ENCODE measurements at places on chromosomes 1 and 21. TPM values are rescaled to one million over a fixed set of nuclear protein-coding genes. Genes with fewer than 3 reads are reported as not detected.
A peak's percentile ranks its signal among the peaks of the same experiment; 100 is the strongest.

DNA sequence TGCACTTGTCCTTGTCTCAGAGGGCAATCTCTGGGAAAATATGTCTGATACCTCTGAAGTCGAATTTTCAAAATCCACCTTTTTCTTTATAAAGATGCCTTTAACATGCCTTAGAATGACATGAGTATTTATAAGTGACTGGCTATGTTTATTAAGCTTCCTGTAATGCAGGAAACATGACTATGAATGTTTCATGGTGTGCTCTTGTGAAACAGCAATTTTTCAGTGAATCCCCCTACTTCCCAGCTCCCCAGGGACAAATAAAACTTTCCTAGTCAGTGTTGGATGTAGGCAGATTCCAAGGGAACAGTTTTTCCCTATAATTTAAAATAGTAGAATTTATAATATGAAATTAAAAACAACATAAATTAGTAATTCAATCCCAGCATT lies 437.0 kb downstream of the LMO4 start:
- peaks cover 26% of the 10 kb centered on the region for H3K4me1 ChIP-seq
- no peak for DNase-seq
- H3K27ac ChIP-seq, result no peak overlapping the region
- H3K36me3 ChIP-seq, result no peaks in the 10 kb centered on the region
- no peak overlapping the region for H3K4me3 ChIP-seq
- H3K27me3 ChIP-seq, result no peaks in the 10 kb centered on the region

DNA sequence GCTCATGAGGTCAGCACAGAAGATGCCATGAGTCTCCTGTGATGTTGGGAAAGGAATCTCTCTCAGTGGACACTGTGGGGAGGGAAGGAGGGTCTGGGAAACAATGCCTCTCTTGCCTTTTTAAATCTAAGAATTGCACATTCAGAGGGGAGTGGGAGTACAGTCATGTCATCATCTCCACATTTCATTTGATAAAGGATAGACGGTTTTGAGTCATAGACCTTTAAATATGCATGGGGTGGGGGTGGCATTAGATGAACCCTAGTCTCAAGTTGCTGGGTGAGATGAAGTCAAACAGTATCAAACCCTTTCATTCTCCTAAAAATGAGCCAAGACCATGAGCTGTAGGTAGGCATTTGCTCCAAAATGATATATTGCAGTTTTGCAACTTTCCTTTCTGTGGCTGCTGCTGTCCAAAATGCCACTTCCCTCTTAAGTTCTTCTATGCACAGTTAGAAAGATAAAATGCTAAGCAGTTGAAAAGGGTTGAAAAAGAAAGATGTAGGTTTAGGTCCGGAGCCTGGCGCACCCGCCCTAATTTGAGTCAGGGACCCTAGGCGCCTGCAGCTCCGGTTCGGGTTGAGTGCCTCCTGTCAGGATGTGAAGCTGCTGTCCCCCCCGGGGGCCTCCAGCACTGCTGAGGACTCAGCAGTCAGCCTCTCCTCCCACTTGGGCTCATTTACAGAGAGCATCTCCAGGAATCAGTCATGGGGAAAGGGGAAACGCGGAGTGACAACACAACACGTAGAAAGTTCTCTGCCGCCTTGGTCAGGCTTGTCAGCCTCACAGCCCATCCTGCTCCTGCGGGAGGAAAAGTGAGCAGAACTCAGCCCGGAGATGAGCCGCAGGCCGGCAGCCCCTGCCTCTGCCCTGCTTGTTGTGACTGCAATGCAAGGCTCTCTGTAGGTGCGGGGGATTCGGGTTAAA lies 479.3 kb upstream of the RUNX1 start:
- H3K4me1 ChIP-seq, result peaks cover 64% of the 10 kb centered on the region
- peak; percentile 26 for DNase-seq
- peak overlapping the region; percentile 84 for H3K4me3 ChIP-seq
- no peaks in the 10 kb centered on the region for H3K36me3 ChIP-seq
- peak overlapping the region; percentile 93 for H3K27ac ChIP-seq

Gene KMO
- not detected for total RNA-seq

GRCh38 chr1:45412899-45413298 lies 72.7 kb upstream of the MUTYH start:
- peaks cover 7% of the 10 kb centered on the region for H3K4me1 ChIP-seq
- H3K27ac ChIP-seq, result no peak overlapping the region
- H3K36me3 ChIP-seq, result no peaks in the 10 kb centered on the region
- no peak for DNase-seq

GRCh38 chr1:26826261-26827105 lies at the start of gene ZDHHC18:
Gene ZDHHC18, plus strand, starts transcription at chr1:26826688. Its CDS starts 117 bp downstream, at chr1:26826805.
- H3K4me1 ChIP-seq, result peaks cover 63% of the 10 kb centered on the region
- DNase-seq, result peak; percentile 74
- peak within 1 kb of the TSS; percentile 98 for H3K4me3 ChIP-seq
- H3K36me3 ChIP-seq, result peaks cover 25% of the 10 kb centered on the region
- peak within 1 kb of the TSS; percentile 97 for H3K27ac ChIP-seq
- H3K27me3 ChIP-seq, result no peaks in the 10 kb centered on the region

DNA sequence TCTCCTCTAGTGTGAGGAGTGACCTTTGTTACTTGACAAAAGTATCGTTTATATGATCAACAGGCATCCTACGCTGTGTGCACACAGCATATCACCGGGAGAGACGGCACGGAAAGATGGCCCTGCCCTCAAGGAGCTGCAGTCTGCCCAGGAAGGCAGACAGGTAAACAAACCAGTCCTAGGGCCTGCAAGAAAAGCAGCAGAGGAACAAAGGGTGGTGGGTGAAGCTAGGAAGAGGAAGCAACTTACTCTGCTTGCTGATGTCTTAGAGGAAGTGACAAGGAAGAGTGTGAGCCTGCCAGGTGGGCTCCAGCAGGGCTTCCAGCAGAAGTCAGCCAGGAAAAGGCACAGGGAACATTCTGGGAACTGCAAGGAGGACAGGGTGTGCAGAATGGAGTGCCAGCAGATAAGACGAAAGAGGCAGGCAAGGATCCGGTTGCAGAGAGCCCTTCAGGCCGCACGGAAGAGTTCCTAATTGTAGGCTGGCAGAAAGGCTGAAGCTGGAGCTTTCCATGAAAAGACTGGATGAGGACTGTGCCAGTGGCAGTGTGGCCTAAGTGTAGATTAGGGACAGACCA lies 106.7 kb downstream of the SLC45A1 start:
- peak; percentile 6 for DNase-seq
- no peaks in the 10 kb centered on the region for H3K27me3 ChIP-seq
- peak overlapping the region; percentile 91 for H3K4me3 ChIP-seq
- peak overlapping the region; percentile 92 for H3K27ac ChIP-seq

Gene YBX1
- 774 TPM for total RNA-seq

Gene HES2
- 0.29 TPM for total RNA-seq

- H3K27ac ChIP-seq, result no peak overlapping the region
- no peaks in the 10 kb centered on the region for H3K27me3 ChIP-seq
- no peaks in the 10 kb centered on the region for H3K36me3 ChIP-seq
- no peak overlapping the region for H3K4me3 ChIP-seq
- no peak for DNase-seq
Observed at GRCh38 chr21:30240661-30241060, 24.8 kb upstream of the CLDN8 start.

DNA sequence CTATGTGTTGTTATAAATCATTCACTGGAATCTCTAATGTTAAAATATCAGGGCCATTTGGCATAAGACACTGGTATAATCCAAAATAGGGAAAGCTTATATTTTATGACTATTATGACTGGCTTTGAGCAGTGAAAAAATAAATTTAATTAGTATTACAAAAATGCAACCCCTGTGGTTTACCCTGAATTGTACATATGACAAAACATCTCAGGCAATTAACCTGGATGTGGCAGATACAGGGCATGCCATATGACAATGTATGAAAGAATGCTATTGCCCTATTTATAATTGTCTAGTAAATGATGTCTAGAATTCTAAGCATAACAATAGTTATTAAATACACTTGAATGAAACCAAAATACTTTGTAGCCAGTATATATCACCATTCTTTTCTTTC lies 532.5 kb upstream of the ADGRL4 start:
- no peak overlapping the region for H3K4me3 ChIP-seq
- no peak overlapping the region for H3K27ac ChIP-seq
- no peak for DNase-seq
- H3K36me3 ChIP-seq, result no peaks in the 10 kb centered on the region

DNA sequence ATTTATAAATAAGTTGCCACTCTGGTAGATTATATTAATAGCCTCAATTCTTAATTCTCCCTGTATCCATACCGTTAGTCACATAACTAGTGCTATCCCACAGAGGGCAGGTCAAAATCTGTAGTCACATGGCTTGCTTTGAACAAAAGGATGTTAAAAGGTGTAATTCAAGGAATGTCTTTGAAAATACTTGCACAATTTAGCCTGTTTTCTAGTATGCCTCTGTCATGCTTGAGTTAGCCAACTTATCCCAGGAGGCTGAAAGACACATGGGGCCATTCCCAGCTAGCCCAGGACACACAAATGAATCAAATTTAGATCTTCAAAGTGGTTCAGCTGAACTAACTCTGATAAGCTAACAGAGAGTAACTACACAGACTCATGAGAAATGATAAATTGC lies 758.5 kb upstream of the NEGR1 start:
- DNase-seq, result no peak
- H3K4me1 ChIP-seq, result no peaks in the 10 kb centered on the region
- H3K36me3 ChIP-seq, result no peaks in the 10 kb centered on the region
- H3K4me3 ChIP-seq, result no peak overlapping the region
- H3K27ac ChIP-seq, result no peak overlapping the region

Gene IGFN1
- not detected for total RNA-seq

Gene LCE6A
- total RNA-seq, result not detected

DNA sequence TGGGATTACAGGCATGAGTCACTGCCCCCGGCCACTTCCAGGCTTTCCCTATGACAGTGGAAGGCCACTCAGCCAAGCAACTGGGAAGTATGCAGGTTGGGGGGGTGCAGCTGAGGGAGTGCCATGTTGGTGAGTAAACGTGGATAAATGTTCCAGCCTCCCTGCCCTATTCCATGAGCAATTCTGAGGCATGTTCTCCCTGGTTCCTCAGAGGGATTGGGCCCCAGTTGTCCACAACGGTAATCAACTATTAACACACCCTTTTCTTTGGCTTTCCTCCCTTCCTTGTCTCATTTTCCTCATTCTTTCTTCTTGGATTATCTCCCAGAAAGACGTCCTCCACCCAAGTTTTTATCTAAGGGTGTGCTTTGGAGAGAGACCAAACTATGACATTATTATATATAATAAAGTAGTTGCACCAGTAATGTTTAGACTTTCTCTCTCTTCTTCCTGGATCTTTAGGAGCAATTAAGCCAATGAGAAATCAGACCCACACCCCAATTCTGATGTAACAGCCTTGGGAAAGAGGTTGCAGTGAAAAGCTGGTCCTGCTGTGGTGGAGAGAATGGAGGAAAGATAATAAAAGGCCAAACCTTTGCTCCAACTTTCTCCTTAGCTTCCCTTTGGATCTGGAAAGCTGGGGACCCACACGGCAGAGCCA lies 6.8 kb upstream of the SLAMF9 start:
- H3K27ac ChIP-seq, result no peak overlapping the region
- no peak for DNase-seq
- H3K4me1 ChIP-seq, result peaks cover 10% of the 10 kb centered on the region
- H3K4me3 ChIP-seq, result no peak overlapping the region

- DNase-seq, result no peak
- H3K27ac ChIP-seq, result no peak overlapping the region
- no peak overlapping the region for H3K4me3 ChIP-seq
Observed at GRCh38 chr21:26447932-26448475, 125.1 kb downstream of the CYYR1 start.

GRCh38 chr1:109959974-109960744 lies 24.4 kb upstream of the AHCYL1 start:
- no peaks in the 10 kb centered on the region for H3K36me3 ChIP-seq
- no peak for DNase-seq
- no peaks in the 10 kb centered on the region for H3K4me1 ChIP-seq
- H3K27me3 ChIP-seq, result peaks cover 33% of the 10 kb centered on the region
- no peak overlapping the region for H3K4me3 ChIP-seq

DNA sequence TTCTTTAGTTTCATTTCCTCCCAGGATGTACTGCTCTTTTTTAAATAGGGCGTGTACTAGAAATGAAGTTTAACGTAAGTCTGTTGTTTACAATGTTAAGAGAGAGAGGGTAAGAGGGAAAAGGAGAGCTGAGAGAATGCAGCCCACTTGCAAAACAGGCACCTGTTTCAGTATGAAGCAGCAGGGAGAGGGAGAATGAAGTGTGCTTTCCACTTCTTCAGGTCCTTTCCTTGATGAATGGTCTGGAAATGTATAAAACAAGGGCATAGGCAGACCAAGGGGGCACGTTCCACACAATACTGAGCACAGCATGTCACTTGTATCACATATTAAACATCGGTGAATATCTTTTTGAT lies 2.0 kb downstream of the KCNA3 start:
- peak overlapping the region; percentile 92 for H3K27ac ChIP-seq
- no peaks in the 10 kb centered on the region for H3K27me3 ChIP-seq
- peak overlapping the region; percentile 100 for H3K4me3 ChIP-seq
- DNase-seq, result peak; percentile 40

Gene RGS8
- total RNA-seq, result not detected

DNA sequence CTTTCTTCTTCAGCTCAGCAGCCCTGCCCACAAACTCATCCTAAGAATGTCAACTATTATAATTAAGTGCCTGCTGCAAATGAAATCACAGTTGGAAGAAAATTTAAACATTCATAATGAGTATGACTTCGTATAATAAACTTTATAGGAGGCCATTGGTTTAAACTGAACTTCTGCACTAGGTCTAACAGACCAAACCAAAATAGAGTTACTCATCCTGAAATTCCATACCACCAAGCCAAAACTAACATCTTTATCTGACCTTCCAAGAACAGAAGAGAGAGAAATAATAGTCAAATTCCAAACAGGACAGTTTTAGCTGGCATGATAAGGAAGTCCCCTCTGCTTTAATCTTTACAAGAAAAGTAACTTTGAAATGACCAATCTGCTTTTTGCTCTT lies 472.4 kb upstream of the PRMT6 start:
- H3K4me1 ChIP-seq, result no peaks in the 10 kb centered on the region
- no peak for DNase-seq
- no peak overlapping the region for H3K4me3 ChIP-seq

Gene S1PR1
- 42.5 TPM for total RNA-seq

DNA sequence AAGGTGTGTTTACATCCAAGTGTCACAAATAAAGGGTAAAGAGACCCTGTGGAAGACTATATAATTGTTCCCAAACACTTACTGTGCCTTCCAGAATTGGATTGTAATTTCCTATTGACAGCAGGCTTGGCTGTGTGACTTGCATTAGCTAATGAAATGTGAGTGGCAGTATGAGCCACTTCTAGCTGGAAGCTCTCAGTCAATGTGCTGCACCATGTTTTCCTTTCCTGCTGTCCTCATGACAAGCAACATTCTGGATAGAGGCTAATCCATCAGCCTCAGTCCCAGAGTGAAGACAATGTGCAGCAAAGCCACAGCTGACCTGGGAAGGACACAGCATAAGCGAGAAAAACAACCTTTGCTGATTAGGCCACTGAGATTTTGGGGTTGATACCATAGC lies 5.9 kb upstream of the FOXJ3 start:
- H3K4me1 ChIP-seq, result peaks cover 12% of the 10 kb centered on the region
- H3K27me3 ChIP-seq, result peaks cover 5% of the 10 kb centered on the region
- DNase-seq, result no peak
- no peak overlapping the region for H3K27ac ChIP-seq
